ENCODE measurements at places on chromosomes 12 and 14. TPM values are rescaled to one million over a fixed set of nuclear protein-coding genes. Genes with fewer than 3 reads are reported as not detected.

- no peak for DNase-seq
Observed at GRCh38 chr12:26705851-26706250, 127.1 kb downstream of the ITPR2 start.

The KRT5 gene
- 0.36 TPM for total RNA-seq

The C1R gene
- 2.9 TPM for total RNA-seq

DNA sequence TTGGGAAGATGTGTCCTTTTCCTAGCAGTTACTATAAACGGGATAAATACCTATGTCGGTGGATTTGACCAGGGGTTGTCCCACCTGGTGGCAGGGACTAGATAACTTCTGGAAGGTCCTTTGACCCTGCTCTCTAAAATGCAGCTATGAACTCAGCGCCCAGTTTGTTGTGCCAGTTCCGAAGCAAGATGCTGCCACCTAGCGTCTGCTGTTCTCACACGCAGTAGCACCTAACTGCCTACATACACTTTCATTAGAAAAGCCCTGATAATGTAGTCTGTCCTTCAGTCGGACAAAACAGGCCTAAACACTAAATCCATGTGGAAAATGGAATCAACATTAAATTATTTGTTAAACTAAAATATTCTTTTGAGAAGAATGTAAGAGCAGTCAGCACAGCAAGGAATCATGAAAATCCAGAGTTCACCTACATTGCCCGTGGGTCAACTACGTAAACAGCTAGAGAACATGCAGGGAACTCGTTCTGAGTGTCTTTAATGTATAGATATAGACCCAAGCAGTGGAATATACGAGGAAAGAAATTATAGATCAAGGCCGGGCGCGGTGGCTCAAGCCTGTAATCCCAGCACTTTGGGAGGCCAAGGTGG lies 51.1 kb upstream of the CRACR2A start:
- DNase-seq, result peak; percentile 72

DNA sequence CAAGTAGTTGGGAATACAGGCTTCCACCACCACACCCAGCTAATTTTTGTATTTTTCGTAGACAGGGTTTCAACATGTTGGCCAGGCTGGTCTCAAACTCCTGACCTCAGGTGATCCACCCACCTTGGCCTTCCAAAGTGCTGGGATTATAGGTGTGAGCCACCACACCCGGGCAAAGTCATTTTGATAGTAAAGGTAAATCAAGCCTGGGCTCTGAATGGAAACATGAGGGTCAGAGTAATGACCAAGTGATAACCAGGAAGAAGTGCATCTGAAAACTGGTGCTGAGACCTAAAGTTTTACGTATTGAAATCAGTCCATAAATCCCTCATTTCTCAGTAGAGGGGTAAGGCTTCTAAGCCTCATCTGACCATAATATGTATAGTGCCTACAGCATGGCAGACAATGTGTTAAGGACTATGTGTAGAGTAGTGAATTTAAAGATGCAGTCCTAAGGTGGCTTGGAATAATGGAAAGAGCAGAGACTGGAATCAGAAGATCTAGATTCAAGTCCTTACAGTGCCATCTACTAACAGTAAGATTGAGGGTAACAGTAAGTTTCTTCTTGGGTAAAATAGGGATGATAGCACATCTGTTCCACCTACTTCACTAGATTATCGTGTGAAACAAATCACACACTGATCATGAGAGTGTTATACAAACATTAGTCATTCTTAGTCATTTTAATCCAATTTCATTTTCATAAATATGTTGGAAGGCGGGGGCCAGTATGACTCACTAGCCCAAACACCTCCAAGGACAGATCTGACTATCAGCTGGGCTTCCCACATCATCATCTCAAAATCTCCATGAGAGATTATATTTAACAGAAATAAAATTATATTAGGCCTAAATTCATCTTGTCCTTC lies 11.2 kb downstream of the MAP4K5 start:
- peak; percentile 86 for DNase-seq

The DNAI7 gene
- total RNA-seq, result 0.11 TPM

- no peak for DNase-seq
Observed at GRCh38 chr14:51848120-51848519, 12.3 kb upstream of the GNG2 start.

DNA sequence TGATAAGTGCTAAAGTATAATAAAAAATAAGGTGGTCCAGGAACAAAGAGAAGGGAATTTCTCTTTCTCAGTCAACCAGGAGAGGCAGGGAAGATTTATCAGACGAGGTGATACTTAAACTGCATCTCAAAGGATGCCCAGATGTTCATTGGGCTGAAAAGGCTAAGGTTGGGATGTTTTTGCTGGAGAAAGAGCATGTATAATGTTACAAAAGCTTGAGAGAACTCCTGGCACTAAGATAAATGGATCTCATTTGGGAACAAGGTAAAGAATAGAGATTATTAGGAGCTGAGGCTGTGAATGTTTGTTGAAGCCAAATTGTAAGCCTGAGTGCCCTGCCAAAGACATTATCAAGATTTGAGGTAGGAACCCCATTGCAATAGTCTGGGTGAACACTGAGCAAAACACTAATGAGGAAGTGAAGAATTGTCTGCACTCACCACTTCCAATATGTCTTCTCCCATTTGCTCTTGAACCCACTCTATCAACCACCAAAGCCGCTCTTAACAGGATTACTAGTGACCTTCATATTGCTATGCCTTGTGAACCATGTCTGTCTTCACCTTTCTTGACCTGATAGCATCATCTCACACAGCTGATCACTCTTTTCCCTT lies 149.0 kb upstream of the ARID2 start:
- no peak for DNase-seq

GRCh38 chr12:58434726-58435125 lies 485.6 kb downstream of the LRIG3 start:
- no peak for DNase-seq

GRCh38 chr12:55847033-55847432 lies 4.3 kb upstream of the MMP19 start:
- DNase-seq, result peak; percentile 80

The SERPINA9 gene
- not detected for total RNA-seq

DNA sequence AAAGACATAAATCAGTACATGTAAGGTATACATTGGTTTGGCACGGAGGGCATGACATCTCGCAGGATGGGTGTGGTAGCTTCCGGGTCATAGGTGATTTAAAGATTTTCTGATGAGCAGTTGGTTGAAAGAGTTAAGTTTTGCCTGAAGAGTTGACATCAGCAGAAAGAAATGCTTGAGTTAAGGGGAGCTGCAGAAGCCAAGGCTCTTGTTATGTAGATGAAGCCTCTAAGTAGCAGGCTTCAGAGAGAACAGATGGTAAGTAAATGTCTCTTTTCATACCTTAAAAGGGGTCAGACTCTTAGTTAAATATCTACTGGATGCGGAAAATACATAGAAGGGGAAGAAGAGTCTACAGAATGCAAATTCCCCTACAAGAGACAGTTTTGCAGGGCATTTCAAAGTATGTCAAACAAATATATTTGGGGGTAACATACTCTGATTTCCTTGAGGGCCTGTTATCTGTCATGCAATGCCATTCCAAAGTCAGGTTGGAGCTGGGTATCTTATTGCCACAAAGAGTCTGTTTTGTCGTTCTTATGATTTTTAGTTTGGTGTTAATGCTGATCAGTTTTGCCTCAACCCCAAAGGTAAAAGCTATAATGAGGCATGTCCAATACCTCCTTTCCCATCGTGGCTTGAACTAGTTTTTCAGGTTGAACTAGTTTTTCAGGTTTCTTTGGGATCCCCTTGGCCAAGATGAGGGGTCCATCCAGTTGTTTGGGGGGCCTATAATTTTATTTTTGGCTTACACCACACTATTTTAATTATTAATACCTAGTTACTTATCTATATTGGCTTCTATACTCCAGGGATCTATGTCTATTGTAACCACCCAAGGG lies 67.0 kb downstream of the PTHLH start:
- DNase-seq, result no peak

GRCh38 chr14:24353559-24354481 lies 14.0 kb upstream of the RIPK3 start:
- DNase-seq, result no peak

- DNase-seq, result no peak
Observed at GRCh38 chr12:40032433-40033241, 73.2 kb downstream of the SLC2A13 start.

DNA sequence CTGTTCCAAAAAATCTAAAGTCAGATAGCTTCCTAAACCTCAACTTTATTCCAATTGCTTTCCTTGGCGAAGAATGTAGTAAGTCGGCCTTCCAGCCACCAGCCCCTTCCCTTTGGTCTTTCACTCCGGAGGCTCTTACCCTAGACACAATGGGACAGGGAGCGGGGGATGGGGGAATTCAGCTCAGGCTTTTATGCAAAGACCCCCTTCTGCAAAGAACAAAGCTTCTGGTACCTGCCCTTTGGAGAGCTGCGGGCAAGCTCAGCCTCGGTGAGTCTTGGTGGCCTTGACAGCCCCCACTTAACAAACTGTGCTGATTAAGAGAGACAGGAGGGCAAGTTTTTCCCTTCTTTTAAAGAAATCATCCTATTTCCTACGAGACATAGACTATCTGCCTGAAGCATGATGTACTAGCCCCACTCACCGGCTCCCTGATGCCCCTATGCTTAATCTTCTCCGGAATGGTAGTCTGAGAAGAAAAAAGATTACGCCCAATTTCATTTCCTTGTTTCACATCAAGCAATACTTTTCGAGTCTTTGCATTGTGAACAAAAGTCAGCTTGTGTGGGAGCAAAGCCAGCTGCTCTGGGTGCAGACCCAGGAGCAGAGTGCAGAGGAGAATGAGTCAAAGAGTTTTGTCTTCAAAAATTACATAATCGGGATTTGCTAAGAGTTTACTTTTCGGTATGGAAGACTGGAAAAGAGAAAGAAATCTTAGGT lies 1.5 kb upstream of the NANOG start:
- DNase-seq, result no peak

The KRT75 gene
- total RNA-seq, result 1.1 TPM

The TPPP2 gene
- not detected for total RNA-seq

DNA sequence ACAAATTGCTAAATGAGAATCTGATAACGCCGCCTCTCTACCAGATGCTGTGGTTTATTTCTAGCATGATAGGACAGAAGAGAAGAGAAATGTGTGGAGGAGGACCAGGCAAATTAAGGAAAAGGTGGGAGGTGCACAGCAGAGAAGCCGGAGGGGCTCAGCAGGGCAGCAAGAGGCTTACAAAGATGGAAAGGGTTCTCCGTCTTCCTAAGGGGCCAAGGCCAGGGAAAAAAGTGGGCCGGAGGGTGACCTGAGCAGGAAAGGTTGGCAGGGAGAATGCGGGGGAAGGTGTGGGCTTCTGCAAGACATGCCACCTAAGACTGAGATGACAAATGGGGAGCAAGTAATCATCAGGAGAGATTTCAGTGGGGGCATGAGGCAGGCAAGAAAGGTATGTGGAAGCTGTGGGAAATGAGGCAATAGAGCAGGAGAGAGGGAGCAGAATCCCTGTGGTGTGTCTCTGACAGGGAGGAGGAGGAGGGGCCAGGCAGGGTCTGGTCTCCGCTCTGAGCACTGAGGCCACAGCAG lies 18.7 kb downstream of the MANSC1 start:
- DNase-seq, result no peak

Measured in Daoy (cell line).